Stimulated activated CD4-positive, alpha-beta T cell treated with anti-CD3 and anti-CD28 coated beads, Interleukin-4, amount 100 ng/mL, for 1 hour (primary cell): ENCODE measurements at places on chromosomes 1 and 21.

DNA sequence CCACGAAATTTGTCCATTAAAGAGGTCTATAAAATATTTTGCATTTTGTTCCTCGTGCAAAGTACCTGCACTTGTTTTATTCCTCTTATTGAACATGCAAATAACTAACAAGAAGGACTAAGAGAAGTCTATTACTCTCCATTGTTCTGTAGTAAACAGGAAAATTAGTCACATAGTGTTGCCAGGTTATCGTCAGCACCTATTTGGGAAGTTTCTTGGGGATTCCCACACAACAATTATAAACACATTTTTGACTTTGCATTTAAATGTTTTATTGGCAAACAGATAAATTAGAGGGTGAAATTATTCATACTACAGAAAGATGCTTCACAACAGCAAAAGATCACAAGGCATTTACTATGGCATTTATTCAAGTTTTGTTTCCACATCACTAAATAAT, 174.5 kb downstream of the ZC3H11B start:
- DNase-seq = no peak

- DNase-seq = no peak
These were observed 605.3 kb upstream of the NR5A2 start for GRCh38 chr1:199422206-199422605.

- no peak for DNase-seq
These were observed 188.3 kb upstream of the CAMK1G start for GRCh38 chr1:209395169-209395568.

- no peak for DNase-seq
These were observed 17.1 kb upstream of the HDAC1 start for GRCh38 chr1:32274646-32275340.

GRCh38 chr1:170732252-170732588, 68.3 kb downstream of the PRRX1 start:
- DNase-seq = no peak

GRCh38 chr1:54367613-54368012, 38.6 kb downstream of the SSBP3 start:
- no peak for DNase-seq

DNA sequence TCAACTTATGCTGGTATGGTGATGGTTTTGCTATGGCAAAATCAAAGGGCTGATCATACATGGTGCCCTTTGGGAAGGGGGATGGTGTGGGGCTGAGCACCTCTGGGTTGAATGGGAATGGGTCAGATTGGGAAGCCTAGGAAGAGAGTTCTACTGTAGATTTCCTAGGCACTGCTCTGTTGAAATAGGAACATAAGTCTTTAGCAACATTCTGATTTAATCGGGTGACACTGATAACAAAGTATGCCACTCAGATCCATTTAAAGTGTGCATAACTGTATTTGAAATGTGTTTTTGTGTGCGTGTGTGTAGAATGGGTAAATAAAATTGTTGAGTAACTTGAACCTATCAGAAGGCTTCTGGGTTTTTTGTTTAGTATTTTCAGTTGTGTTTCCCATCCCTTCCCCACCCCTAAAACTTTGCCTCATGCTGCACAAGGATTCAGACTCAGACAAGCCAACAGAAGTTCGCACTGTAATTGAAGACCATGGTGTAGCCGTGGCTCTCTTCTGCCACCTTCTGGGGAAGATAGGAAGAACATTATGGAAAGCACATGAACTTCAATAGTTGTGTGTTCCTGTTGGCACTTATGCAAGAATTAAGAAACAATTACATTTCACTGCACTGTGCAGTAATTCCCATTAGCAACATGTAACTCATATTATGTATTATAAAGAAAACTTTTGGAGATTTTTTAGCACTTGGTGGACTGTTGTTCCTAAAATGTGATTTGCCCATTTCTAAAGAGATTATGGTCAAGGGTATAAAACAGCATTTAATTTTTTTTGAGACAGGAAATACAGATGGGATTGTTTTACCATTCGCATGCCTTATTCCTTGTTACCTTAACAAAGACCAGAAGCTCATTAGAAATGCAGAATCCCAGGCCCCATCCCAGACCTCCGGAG, 10.9 kb upstream of the C4BPB start:
- peak; percentile 32 for DNase-seq

DNA sequence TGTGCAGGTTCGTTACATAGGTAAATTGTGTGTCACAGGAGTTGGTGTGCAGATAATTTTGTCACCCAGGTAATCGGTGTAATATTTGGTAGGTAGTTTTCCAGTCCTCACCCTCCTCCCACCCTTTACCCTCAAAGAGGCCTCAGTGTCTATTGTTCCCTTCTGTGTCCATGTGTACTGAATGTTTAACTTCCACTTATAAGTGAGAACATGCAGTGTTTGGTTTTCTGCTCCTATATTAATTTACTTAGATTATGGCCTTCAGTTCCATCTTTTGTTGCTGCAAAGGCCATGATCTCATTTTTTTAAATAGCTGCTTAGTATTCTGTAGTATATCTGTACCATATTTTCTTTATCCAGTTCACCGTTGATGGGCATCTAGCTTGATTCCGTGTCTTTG, 87.3 kb downstream of the RPS6KC1 start:
- DNase-seq = no peak

DNA sequence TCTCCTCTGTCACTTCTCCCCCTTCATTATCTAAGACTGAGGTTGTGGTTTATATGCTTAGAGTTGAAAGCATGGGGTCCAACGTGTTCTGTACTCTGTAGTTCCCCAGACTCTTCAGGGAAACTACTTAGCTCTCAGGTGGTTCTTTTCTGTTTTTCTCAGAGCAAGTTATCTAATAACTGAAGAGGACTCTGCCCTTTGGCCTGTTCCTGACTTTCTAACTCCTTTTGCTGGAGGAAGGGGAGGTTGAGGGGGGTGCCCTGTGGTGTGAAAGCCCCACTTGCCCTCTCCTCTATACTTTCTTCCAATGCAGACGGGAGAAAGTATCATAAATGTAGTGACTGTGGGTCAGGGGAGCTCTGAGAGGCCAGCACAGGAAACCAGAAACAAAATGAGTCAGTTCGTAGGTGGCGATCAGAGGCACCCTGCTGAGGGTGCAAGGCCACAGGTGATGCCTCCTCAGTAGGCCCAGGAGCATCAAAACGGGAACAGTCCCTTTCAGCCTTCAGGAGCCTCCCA, 5.0 kb downstream of the SLC25A44 start:
- no peak for DNase-seq

GRCh38 chr1:32919811-32920733, 18.9 kb upstream of the TMEM54 start:
- DNase-seq = no peak

- DNase-seq = no peak
These were observed 41.4 kb upstream of the ACOT11 start for GRCh38 chr1:54506594-54506993.

DNA sequence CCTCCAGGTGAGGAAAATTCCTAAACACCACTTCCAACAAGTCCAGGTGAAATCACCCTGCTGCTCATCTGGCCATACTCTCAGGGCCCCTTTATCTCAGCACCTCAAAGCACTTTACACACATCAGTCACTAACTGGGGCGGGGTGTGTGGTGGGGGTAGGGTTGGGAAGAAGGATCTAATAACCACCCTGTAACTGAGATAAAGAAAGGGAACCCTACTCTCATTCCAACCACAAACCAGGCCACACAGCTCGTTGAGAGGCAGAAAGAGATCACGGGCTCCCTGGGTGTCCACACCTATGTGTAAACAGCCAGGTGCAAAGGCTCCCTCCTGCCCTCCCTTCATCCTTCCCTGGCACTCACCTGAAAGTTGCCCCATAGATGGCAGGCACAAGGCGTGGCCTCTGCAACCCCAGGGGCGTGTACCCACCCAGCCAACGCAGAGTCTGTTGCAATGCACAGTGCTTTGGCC, 20.4 kb downstream of the GPR161 start:
- no peak for DNase-seq

- DNase-seq = peak; percentile 51
These were observed 37.0 kb downstream of the MIA3 start for GRCh38 chr1:222654849-222655248.

- no peak for DNase-seq
These were observed 501.0 kb upstream of the USP24 start for GRCh38 chr1:55716151-55716550.

- no peak for DNase-seq
These were observed 251.3 kb downstream of the KCNH1 start for GRCh38 chr1:210882414-210883221.

GRCh38 chr1:216456682-216457081, 33.4 kb upstream of the USH2A start:
- DNase-seq = no peak

- DNase-seq = no peak
These were observed 15.9 kb upstream of the CD58 start for GRCh38 chr1:116586741-116587143.

- no peak for DNase-seq
These were observed at the start of gene TMEM81 for GRCh38 chr1:205084360-205084759. TSS of gene TMEM81 (minus strand) at chr1:205084460. CDS start at chr1:205084320, 140 bp downstream.

GRCh38 chr21:14241297-14241696, 25.3 kb downstream of the RBM11 start:
- DNase-seq = no peak
